ENCODE measurements at places on chromosomes 1 and 21.
A peak's percentile ranks its signal among the peaks of the same experiment; 100 is the strongest.

DNA sequence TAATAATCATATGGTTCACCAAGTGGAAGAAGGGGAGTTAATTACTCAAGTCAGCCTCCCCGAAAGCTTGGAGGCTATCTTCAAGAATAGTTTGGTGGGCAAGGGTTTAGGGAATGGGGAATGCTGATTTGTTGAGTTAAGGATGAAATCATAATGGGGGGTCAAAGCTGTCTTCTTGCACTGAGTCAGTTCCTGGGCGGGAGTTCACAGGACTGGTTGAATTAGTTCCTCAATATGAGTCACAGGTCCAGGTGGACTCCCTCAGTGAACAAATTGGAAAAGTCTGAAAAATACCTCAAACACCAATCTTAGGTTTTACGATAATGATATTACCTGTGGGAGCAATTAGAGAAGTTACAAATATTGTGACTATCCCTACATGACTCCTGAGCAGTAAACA is 115.2 kb upstream of the COA6 start:
- DNase-seq, result no peak

DNA sequence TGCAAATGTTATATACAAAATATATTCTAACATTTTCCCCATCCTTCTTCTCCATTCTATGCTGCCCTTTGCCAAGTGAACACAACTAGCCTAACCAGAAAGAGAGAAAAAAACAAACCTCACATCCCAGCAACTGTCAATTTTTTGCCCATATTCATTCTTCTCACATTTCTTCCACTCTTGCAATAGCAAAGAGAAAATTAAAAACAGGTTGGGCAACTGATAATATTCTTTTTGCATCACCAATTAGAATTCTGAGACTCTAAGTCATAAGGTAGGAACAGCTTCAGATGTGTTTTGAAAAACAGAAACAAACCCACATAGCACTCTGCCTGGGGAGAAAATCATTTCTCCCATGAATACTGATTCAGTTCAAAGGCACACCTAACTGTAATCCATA is 25.2 kb upstream of the EXO1 start:
- no peak for DNase-seq

- DNase-seq, result no peak
Measured at GRCh38 chr1:59788825-59789224, 25.9 kb upstream of the HOOK1 start.

DNA sequence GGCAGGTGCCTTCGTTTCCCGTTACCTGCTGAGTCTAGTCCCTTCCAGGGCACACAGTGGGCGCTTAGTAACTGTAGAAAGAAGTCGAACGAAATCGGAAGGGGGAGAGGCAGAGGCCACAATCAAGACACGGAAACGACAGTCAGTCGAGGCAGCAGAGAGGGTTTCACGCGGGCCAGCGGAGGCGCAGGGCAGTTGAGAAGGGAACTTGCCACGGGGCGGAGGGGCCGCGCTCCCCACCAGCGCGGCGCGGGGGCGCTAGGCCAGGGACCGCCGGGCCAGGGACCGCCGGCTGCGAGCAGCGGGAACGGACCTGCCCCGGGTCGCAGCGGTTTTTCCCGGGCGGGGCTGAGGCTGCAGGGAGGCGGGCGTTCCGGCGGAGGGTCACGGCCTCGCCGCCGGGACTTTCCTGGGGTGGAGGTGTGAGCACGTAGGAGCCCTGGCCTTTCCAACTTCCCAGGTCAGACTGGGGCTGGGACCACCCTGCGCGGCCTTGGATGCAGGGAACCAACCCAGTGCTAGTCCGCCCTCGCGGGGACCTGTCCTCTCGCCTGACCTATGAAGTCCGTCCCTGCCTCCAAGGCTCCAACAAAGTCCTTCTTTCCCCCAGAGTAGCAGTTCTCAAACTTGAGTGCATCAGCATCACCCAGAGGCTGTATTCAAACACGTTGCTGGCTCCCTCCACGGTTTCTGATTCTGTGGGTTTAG is 150.1 kb upstream of the FGGY start:
- no peak for DNase-seq

DNA sequence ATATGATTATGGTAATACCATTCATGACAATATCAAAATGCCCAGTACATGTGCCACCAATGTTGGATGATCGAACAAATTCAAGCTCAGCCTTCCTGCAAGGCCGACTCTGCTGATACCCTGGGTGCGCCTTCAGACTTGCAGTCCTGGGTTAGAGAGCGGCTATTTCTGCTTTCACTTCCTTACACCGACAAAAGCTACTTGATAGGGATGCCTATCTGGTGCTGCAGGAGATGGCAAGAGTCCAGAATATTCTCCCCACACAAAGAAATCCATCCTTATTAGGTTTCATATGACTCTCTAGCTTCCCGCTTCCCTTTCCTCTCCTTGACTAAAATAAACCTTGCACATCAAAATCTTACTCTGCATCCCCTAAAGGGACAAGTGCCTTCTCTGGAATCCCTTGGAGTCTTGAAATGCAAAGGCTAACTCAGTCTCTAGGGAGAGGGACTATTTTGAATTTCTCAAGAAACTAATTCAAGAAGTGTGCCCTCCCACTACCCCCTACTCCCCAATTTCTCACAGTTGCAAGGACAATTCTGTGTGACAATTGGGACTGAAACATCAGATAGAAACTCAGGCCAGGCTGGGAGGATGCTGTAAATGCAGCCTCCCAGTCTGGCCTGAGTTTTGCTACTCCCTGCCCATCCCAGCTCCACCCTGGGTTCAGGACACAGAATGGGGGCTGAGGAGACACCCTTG is 103.1 kb upstream of the USP24 start:
- no peak for DNase-seq

- DNase-seq, result peak; percentile 73
Measured at GRCh38 chr1:159598196-159598595, 10.6 kb downstream of the APCS start.

DNA sequence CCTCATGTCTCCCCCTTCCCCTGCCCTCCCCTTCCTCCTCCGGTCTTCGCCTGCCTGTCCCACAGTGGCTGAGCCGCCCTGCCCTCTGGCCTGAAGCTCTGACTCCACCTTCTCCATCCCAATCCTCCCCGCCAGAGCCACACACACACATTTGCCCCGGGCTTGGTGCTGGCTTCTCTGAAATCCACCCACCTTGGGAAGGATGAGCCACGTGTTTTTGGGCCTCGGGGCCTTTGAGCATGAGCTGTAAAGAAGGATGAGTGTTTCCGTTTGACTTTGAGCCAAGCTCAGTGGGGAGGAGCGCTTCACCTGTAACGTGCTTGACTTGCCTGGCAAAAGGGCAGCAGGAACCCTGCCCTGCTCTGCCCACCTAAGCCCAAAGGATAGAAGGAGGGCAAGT is 295.1 kb downstream of the SIPA1L2 start:
- DNase-seq, result no peak

- DNase-seq, result no peak
Measured at GRCh38 chr21:37861561-37861960, 54.7 kb downstream of the KCNJ6 start.

GRCh38 chr1:201346337-201346939 is 31.0 kb downstream of the TNNT2 start:
- DNase-seq, result peak; percentile 5

DNA sequence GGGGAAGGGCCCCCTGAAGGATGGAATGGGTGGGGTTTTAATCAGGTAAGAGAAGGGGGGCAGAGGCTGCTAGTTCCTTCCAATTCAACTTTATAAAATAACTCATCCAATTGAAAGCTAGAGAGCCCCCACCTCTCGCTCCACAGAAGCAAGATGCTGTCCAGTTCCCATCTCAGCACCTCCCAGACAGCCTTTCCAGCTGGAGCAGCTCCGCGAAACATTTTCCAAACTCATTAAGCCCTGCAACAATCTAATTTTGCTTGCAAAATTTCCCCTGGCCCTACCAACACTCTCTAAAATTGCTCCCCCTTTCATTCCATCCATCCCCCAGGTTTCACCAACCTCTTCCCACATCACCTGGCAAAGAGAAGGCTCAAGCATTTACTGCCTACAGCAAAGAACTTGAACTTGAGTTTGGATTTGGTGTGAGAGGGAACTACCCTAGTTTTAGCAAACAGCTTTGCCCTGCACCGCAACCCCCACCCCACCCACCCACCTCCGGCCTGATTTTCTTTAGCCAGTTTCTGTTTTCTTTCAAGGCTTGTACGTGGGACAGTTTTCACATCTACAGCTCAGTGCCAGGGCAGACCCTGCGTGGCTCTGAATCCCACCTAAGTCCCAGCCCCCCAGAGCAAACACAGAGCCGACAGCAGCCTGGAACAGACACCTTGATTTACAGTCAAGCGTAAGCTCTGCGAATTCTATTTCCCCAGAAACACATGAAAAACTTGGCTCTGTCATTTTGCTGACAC is 46.7 kb downstream of the SYF2 start:
- DNase-seq, result no peak

DNA sequence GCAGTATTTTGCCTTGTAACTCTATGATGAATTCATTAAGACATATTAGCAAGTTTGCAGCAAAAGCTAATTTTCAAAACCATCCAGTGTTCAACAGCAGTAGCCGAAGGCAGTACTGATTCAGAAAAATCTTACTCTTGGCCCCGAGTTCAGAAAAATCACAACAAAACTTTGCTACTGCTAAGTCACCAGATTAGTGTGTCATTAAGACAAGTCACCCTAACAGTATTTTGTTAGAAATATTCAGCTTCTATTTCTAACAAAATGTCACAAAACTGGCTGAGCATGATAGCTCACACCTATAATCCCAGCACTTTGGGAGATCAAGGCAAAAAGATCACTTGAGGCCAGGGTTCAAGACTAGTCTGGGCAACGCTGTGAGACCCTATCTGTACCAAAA is 8.2 kb downstream of the GTF2B start:
- no peak for DNase-seq

DNA sequence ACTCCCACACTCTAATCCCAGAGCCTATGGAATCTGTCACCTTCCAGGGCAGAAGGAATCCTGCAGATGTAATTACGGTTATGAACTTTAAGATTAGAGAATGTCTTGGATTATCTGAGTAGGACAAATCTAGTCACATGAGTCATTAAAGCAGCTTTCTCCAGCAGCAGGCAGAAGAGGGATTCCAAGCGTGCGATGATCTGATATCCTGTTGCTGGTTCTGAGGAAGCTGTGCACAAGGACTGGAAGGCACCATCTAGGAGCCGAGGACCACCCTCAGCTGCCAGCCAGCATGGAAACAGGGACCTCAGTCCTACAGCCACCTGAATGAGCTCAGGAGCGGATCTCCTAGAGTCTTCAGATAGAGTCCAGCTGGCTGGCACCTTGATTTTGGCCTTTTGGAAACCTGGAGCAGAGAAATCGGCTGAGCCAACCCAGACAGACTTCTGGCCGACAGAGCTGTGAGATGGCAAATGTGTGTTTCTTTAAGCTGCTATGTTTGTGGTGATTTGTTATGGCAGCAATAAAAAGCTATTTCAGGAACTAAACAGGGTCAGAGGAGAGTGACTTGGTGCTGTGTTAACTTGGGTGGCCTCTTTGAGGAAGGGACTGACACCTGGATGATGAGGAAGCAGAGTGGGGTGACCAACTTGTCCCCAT is 34.5 kb downstream of the LRRN2 start:
- DNase-seq, result no peak

Measured in skeletal muscle cell (primary cell).